ENCODE measurements at places on chromosomes 12 and 14. TPM values are rescaled to one million over a fixed set of nuclear protein-coding genes. Genes with fewer than 3 reads are reported as not detected.
A peak's percentile ranks its signal among the peaks of the same experiment; 100 is the strongest.

DNA sequence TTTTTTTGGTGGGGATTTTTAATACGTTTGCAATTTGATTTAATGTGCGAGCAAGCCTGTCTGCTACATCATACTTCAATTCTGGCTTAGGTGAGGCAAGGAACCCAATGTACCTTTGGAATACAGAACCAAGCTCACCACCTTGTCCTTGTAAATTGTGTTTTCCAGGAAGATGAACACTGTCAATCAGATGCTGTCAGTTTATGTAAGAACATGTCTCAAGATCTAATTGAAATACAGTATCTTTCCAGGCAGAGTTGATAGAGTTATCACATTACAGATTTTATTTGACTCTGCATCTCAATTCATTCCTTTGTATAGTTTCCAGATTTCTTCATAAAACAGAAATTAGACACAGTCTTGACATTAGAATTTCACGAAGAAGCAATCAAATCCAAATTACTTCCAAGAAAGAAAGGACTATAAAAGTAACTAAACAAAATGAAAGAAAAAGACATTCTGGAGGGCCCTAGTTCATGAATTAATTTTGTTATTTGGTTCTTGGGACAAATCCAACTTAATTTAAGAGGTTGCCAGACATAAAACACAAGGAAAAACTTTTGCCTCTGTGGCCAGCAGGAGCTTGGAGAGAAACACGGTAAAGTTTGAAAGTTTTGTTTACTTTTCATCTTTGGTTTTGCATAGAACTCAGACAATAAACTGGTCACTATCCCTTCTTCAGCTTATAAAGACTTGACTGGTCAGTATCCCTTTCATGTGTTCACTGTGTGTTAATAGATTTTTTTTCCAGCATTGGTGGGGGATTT is 16.4 kb upstream of the MED13L start:
- H3K4me3 ChIP-seq: no peak overlapping the region
- H3K27me3 ChIP-seq: no peaks in the 10 kb centered on the region
- H3K4me1 ChIP-seq: no peaks in the 10 kb centered on the region
- DNase-seq: no peak

DNA sequence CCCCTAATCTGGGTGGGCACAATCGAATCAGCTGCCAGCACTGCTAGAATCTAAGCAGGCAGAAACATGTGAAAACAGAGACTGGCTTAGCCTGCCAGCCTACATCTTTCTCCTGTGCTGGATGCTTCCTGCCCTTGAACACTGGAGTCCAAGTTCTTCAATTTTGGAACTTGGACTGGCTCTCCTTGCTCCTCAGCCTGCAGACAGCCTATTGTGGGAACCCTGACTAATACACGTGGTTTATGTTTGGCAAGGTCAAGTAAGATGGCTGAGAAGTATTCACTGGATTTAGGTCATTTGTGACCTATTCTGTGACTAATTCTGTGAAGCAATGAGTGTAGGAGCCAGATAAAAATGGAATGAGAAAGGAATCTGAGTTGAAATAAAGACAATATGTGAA is 11.0 kb downstream of the GPR135 start:
- no peaks in the 10 kb centered on the region for H3K4me1 ChIP-seq
- no peaks in the 10 kb centered on the region for H3K27me3 ChIP-seq
- H3K36me3 ChIP-seq: peaks cover 17% of the 10 kb centered on the region
- DNase-seq: no peak
- H3K27ac ChIP-seq: no peak overlapping the region

DNA sequence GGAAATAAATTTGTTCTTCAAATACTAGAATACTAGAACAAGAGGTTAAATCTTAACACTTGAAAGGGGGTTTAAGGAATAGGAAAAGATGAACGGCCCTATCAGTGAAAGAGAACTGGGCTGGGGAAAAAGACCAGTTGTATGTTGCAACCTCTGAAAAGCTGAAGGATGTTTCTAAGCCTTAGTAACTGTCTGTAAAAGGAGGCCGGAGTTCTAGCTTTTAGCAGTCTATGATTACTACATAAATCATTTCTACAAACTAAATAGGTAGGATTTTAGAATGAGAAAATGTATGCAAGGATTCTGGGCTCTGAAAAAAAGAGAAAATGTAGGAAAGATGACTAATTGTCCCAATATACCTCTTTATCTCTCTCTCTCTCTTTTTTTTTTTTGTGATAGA is 4.9 kb downstream of the CERS5 start:
- peak overlapping the region; percentile 13 for H3K27ac ChIP-seq
- H3K27me3 ChIP-seq: no peaks in the 10 kb centered on the region
- peaks cover 6% of the 10 kb centered on the region for H3K36me3 ChIP-seq
- H3K4me3 ChIP-seq: no peak overlapping the region

GPR135 gene
- 2.0 TPM for total RNA-seq

DNA sequence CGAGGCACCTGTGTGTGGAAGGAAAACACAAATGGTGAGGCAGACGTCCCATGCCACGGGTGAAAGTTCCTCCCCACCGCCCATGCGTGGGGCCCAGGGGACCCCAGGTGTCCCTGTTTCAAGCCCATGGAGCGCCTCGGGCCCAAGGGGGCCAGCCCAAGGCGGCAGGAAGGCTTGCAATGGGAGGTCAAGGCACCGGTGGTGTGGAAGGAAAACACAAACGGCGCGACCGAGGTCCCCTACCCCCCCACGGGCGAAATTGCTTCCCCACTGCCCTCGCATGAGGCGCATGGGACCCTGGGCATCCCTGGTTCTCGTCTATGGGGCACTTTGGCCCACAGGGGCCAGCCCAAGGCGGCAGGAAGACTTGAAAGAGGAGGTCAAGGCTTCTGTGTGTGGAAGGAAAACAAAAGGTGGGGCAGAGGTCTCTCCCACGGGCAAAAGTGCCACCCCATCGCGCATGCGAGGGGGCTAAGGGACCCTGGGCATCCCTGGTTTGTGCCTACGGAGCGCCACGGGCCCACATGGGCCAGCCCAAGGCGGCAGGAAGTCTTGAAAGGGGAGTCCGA is 379.4 kb downstream of the ALG10 start:
- H3K27me3 ChIP-seq: no peaks in the 10 kb centered on the region
- H3K27ac ChIP-seq: no peak overlapping the region
- H3K4me1 ChIP-seq: no peaks in the 10 kb centered on the region
- H3K4me3 ChIP-seq: no peak overlapping the region
- H3K36me3 ChIP-seq: no peaks in the 10 kb centered on the region

C14orf119 gene
- 39.4 TPM for total RNA-seq

DNA sequence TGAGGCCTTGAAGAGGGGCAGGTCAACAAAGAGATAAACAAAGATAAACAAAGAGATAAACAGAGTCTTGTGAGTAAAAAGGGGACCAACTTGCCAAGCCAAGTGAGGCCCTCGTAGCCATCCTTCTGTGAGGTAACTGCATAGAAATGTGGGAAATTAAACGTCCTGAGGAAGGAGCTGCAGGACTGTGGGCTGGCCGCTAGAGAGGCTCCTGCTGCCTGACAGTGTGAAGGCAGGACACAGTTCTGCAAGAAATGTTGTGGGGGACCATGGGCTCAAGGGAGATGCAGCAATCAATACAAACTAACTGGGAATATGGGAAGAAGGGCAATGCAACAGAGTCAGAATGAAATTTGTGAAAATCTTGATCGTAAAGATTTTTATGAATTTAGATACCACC is 91.9 kb downstream of the SLC8A3 start:
- H3K27ac ChIP-seq: no peak overlapping the region
- no peaks in the 10 kb centered on the region for H3K4me1 ChIP-seq
- no peak overlapping the region for H3K4me3 ChIP-seq
- no peaks in the 10 kb centered on the region for H3K36me3 ChIP-seq
- H3K27me3 ChIP-seq: peaks cover 24% of the 10 kb centered on the region

DNA sequence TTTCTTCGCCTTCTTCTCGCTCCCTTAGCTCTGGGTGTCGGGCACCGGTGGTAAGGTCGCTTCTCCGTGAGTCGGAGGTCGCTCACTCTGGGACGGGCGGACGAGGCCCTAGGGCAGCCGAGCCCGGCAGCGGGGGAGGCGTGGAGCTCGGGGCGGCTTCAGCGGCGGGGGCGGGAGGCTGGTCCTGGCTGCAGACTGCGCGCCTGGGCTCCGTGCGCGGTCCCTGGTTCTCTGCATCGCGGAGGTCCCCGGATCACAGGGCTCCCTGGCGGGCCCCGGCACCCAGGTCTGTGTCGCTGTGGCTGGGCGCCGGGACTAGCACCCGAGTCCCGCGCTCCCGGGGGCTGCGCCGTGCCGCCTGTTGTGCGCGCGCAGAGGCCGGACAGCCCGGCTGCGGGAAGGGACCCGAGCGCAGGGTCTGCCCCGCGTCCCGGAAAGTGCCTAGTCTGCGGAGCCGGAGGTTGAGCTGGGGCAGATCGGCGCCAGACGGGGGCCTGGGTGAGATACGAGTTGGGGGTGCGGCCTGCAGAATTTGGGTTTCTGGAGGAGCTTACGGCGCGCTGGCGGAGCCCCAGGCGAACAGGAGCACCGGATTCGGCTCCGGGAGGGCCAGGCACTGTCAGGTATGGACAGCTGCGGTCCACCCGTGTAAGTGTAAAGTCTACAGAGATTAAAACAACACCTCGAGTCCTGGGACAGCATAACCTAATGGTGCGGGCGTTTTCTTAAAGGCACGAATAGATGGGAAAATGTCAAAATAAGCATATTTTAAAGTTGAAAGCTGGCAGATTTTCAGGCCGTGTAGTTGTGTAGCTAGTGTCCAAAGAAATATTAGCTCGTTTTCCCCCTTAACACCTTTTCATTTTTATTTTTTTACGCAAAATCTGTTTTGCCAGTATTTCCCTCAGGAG is 713 bp downstream of the FRMD6 start:
- no peaks in the 10 kb centered on the region for H3K36me3 ChIP-seq
- no peak for DNase-seq
- peaks cover 17% of the 10 kb centered on the region for H3K27me3 ChIP-seq

TC2N gene
- total RNA-seq: 309 TPM

KRT82 gene
- total RNA-seq: not detected
